Stimulated activated CD4-positive, alpha-beta T cell treated with anti-CD3 and anti-CD28 coated beads, Interleukin-2, amount 100 ng/mL, for 24 hours (primary cell): ENCODE measurements at places on chromosomes 6 and 20.

DNA sequence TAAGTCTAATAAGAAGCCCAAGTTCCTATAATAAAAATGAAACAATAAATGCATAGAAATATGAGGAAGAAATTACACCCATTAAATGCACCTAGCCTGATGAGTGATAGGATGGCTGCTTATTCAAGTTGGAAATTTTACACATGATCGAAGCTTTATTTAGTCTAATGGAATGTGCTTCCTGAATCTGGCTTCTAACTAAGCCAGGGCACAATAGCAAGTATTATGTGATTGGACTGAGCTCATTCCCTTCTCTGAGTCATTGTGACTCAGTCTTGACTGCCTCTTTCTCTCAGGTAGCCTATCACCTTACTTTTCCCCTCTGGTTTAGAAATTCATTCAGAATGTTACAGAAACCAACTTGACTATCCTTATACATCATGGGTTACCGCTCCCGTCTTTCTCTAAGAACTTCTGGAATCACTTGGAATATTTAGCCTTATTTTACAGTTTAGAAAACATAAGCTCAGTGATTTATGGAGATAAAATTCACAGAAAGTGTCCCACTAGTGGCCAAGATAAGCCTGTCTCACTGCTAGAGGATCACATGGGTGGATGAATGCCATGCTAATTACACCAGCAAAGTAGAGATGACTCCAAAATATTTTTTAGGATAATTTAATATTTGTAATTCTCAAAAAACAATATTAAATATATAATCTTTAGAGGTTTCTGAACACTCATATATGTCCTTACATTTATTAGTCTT is 505.3 kb upstream of the JAG1 start:
- DNase-seq, result no peak

DNA sequence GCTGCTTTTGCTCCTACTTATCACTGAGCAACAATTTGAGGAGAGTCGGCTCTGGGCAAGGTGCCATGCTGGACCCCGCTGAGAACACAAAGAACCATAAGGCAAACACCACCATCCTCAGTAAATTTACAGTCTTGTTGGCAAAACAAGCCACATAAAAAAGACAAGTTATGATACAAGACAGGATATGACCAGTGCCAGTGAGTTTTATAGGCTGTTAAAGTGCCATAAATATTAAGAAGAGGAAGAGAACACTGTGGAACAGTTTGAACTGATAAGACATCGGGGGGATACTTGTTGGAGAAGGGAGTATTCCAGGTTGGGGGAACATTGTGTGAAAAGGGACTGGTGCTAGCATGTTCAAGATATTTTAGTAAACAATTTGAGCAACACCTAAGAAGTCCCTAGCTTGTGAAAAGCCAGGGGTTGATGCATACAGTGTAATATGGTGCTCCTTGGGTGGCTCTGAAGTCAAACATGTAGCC is 25.3 kb upstream of the RIPOR2 start:
- no peak for DNase-seq

GRCh38 chr20:10990625-10991382 is 317.0 kb upstream of the JAG1 start:
- no peak for DNase-seq

DNA sequence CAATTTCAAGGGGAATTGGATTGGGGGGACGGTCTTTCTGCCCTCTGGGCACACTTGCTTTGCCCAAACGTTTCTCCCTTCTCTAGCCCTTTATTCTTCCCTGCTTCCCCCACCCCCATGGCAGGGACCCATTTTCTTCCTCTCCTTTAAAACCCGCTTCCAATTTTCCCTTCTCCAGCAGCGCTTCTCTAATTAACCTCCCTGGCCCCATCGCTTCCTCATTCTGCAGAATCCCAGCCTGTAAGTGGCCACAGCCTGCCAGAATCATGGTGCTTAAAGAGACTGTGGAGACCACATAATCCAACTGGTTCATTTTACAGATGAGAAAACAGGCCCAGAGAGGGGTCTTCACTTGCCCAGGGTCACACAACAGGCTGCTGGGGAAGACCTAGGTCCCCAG is 61.4 kb downstream of the CPNE5 start:
- DNase-seq, result no peak

- no peak for DNase-seq
Measured at GRCh38 chr6:152916035-152916434, 66.8 kb downstream of the FBXO5 start.

DNA sequence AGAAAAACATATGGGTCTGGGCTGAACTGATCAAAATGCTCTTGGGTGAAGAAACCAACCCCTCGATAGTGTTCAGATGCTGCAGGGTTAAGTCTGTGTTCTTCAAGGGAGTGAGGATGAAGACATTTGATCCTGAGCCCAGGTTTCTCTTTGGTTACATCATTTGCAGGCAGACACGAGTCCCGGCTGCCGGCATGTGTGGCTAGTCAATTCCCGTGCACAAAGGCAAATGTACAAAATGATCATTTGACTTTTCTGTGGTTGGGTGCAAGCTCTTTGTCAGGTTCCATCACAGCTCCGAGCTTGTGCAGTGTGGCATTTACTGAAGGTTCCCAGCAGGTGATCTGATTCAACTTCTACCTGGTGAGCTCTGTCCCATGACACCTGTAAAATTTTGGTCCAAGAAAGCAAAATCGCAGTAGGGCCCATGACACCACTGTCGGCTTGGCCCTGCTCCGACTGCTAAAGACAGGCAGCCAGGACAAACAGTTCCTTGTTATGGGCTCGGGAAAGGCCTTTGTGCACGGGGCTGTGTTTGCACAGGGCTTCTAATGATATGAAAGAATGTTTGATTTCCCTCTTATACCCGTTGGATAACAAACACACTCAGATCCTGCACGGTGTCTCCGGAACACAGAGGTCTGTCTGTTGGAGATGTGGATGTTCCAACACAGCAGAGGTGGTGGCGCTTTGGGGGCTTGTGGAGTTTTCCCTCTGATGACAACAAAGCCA is 46.9 kb downstream of the GJA10 start:
- DNase-seq, result no peak

- DNase-seq, result no peak
Measured at GRCh38 chr6:4612636-4613171, 163.5 kb upstream of the CDYL start.

- no peak for DNase-seq
Measured at GRCh38 chr6:347951-348859, 43.3 kb upstream of the IRF4 start.

- no peak for DNase-seq
Measured at GRCh38 chr20:16501301-16501700, 71.9 kb downstream of the KIF16B start.

- DNase-seq, result no peak
Measured at GRCh38 chr6:37514837-37515236, 15.1 kb upstream of the CCDC167 start.

- no peak for DNase-seq
Measured at GRCh38 chr6:147758303-147758702, 249.8 kb downstream of the SAMD5 start.

DNA sequence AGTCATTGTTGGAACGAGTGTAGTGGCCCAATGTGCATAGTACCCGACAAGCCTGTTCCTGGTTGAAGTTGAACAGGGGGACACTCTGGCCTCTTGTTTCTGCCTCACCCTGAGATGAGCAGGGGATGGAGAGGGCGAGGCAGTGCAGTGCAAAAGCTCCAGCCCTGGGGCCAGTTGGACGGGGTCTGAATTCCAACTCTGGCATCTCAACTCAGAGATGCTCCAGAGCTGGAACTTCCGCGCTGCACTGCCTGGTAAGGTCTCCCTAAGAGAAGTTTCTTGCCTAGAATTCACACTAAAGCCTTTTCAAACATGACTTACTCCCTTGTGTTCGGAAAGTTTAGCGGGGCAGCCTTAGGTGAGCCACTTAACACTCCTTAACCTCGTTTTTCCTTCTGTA is 72.3 kb upstream of the SLC22A1 start:
- DNase-seq, result no peak

DNA sequence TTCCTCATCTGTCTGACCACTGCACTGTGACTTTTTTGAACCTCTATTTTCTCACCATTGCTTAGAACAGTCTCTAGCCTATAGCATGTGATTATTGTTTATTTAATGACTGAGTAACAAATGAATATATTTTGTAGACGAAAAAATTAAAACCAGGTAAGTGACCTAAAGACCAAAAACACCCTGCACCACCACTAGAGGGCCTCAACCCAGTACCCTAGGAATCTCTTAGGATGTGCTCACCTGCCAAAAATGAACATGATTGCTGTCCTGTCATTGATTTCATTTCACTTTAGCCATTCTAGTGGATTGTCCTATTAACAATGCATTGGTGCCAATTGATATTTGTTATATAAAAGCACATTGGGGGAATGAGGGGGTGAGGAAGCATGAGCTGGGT is 199.1 kb downstream of the COL9A1 start:
- no peak for DNase-seq

DNA sequence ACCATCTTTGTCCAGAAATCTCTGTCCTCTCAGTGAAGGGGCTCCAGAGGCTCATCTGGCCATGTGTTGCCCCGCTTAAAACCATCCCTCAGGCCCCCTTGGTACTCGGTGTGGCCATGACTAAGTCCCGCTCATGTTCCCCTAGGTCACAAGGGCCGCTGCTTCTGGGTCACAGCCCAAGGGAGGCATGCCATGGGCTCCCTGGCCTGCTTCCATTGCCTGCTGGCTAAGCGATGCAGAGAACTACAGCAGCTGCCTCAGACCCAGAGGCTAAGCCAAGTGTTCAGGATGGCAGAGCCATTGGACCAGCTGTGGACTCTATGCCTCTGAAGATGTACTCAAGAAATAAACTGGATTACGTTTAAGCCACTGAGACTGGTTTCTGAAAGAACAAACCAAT is 95.5 kb downstream of the ZFP64 start:
- DNase-seq, result no peak

GRCh38 chr6:149887343-149887742 is 10.6 kb downstream of the RAET1E start:
- DNase-seq, result no peak

DNA sequence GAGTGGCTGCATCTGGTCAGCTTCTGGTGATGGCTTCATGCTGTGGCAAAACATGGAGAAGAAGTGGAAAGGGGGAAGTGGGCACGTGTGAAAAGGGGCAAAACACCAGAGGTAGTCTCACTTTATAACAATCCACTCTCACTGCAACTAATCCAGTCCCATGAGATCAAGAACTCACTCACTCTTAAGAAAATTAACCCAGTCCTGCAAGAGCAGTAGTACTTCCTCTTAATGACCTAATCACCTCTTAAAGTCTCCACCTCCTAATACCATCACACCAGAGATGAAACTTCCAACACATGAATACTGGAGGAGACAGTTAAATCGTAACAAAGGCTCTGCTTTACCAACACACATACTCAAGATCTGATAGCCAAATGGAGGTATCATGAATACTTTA is 152.6 kb downstream of the THEMIS start:
- no peak for DNase-seq

DNA sequence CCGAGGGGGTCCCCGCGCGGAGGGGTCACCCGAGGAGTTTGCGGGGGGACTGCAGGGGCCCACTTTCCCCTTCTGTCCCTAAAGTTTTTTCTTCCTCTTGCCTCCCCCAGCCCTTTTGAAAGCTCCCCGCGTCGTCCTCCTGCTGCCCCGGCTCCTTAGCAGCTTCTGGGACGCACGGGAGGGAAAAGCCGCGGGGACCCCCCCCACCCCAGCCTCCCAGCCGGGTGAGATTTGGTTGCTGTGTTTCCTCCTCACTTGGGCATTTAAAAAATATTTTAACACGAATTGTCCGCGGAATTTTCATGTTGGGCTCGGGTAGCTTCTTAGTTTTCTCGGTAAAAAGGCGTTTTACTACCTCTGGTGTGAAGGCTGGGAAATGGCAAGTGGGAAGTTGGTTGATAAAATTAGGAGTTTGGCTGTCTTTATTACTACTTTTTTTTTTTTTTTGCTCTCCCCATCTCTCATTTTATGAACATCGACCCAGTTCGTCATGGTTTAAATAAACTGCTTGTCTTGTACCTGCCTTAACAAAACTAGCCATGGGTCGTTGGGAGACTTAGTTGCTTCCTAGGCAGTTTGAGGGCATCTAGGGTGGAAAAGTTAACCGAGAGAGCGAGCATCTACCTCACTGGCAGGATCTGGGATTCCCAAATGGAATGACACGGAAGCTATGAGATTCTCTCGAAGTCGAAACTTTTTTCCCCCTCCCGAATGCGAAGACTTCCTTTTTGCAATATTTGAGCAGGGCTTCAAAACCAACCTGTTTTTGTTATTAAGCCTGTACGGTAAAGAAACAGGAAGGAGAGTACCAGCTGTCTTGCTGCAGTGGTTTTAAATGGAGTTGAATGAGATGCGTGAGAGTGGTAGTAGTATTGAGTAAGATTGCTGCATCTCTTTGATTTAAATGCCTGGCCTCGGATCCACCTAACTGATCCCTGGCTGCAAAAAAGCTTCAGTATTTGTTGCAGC is 868 bp downstream of the NCOA3 start:
- DNase-seq, result peak; percentile 46

- DNase-seq, result peak; percentile 32
Measured at GRCh38 chr20:32527447-32528055, 57.6 kb downstream of the NOL4L start.

GRCh38 chr6:36505744-36506534 is 41.3 kb downstream of the STK38 start:
- DNase-seq, result no peak

- no peak for DNase-seq
Measured at GRCh38 chr20:56995149-56995548, 271.3 kb downstream of the BMP7 start.

DNA sequence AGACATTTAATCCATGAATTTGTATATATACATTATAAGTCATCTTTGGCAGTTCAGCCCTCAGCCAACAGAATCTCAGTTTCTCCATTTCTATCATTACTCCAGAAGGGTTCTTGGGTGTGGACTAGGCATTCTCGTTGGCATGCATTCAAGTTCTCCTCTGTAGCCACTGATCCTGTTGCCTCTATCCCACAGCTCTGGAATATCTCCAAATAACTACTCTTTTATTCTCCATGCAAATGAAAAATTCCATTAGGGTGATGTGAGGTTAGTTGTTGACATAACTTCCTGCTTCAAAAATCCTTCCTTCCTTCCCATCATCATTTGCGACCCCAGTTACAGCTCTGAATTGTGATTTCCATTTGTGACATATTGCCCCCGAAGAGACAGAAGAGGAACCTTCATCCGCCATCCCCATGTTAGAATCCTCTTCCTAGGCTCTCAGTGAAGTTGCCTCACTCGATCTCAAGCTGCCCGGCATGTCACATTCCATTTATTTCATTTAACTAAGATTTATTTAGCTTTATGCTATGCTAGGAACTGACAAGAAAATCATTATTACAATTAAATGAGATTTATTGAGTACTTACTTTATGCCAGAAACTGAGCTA is 93.7 kb upstream of the EDN1 start:
- no peak for DNase-seq
